ENCODE measurements at places on chromosomes 2 and 18.

DNA sequence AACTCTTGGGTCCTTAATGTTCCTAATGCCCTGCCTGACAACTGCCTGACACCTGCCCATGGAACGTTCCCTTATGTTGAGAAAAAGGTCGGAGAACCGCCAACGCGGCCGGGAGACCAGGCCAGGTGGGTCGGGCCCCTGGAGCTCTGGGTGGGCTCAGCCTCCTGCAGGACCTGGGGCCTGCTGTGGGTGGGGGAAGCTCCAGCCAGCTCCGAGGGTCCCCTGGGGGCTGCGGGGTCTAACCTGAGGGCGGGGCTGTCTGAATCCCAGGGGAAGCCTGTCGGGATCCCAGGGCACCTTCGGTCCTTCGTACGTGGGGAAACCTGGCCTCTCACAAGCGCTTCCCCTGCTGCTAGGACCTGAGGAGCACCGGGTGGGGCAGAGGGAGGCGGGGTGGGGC, 296.0 kb downstream of the NDUFA10 start:
- no peak for DNase-seq

- peak; percentile 47 for DNase-seq
Observed at GRCh38 chr2:64609227-64609941, 44.3 kb downstream of the SERTAD2 start.

DNA sequence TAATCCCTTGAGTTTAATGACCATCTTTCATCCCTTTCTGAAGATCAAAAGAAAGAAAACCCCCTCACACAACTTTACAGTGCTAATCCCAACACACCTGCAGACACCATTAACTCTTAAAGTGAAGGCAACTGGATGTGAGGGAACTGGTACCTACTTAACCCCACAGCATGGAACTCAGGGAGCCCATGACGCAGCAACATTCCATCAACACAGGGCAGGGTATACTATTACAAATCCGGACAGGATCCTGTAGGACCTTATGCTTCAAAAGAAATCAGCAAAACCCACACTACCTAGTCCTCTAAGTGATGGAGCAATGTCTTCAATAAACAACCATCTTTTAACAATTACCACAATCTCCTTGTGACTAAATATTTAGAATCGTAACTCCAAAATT, 78.6 kb downstream of the FARSB start:
- no peak for DNase-seq

DNA sequence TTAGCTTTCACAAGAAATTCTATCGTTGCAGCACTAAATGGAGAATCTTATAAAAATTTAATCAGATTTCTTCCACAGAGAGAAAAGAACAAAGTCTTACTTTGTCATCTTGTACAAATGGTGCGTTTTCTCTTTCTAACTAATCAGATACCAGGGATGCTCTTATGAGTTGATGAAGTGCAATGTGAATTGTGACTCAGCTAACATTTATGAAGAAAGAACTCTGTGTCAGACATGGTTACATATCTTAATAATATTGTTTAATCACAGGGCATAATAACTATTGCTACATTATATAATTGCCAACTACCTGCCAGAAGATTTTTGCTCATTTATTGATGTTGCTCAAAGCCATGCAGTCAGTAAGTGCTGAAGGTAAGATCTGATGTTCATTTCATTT, 465.0 kb downstream of the CCDC85A start:
- no peak for DNase-seq

DNA sequence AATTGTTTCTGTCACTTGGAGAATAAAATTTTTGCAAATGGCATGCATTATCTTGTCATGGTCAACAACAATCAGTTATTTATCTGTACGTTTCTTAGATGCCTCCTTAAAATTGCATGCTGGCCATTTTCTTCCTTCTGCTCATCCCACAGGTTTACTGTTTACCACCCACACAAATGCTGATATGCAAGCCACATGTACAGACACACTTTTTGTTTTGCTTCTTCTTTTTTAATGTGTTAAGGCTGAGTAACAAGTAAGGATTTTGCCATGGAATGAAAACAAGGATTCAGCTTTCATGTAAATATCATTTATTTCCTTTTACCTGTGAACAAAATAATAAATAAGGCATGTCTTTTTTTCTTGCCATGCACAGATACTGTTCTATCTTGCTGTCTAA, 1077.1 kb upstream of the ZEB2 start:
- DNase-seq = no peak

GRCh38 chr2:160558531-160558930, 64.9 kb upstream of the RBMS1 start:
- no peak for DNase-seq

DNA sequence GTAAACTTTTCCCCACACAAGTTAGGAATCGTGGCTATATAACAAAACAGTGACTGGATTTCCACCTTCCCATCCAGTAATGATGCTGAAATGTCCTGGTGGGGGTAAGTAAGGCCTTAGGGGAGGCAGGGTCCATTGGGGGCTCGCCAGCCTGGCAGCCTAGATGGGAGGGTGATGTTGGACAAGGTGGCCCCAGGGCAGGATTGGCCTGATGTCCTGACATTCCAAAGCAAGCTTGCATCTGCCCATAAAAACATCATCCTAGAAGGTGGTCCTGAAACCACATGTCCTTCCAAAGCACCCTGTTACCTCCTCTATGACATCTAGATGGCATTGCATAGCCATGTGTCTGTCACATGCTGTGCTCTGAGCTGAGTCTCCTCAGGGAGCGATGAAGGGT, 54.1 kb upstream of the RAB6C start:
- no peak for DNase-seq

DNA sequence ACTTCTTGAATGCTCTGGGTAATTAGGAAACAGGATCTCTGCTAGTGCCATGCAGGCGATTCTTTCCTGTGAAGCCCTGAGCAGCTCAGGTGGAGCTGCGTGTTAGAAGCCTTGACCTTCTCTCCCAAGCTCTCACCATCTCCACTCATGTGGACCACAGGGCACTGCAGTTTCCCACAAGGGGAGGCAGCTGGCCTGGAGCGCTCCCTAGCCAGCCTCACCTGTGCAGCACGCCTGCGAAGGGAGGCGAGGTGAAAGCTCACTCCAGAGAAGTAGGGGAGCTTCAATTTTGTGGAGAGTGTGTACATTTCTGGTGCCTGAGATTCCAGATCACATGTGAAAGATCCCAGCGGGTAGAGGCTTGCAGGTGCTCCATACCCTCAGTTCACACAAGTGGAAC, 11.1 kb upstream of the HES6 start:
- DNase-seq = no peak

- no peak for DNase-seq
Observed at GRCh38 chr2:240704651-240705050, 13.0 kb downstream of the AQP12A start.

DNA sequence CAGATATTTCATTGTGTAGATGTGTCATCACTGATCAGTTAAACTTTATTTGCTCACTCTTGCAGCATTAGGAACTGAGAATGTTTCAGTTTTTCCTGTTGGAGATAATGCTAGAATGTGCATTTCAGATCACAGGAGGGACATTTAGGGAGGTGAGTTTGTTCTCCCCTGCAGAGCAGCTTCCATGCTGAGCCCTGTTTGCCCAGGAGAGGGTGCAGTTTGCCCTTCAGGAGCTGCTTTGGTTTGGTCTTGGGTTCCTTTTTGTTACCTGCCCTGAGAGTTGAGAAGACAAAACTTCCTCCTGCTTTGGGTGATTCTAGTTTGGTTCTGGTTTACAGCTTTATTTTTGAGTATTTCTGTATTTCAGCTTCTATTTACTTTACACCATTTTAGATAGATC, 49.9 kb downstream of the DGKD start:
- DNase-seq = peak; percentile 44

DNA sequence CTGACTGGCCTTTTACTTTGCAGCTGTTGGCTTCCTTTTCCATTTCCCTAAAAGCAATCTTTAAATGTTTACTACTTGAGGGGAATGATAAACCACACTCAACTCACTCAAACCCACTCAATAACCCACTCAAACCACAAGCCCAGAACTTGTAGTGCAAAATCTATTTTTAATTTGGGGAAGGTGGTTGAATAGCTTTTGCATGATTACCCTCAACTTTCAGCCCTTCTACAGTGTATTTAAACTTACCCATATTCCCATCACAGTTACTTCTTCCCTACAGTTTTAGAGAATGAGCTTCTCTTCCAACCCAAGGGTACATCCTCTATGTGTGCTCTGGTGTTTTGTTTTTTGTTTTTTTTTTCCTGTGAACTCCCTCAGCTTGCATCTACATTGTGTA, 636.1 kb downstream of the TDRD15 start:
- no peak for DNase-seq

DNA sequence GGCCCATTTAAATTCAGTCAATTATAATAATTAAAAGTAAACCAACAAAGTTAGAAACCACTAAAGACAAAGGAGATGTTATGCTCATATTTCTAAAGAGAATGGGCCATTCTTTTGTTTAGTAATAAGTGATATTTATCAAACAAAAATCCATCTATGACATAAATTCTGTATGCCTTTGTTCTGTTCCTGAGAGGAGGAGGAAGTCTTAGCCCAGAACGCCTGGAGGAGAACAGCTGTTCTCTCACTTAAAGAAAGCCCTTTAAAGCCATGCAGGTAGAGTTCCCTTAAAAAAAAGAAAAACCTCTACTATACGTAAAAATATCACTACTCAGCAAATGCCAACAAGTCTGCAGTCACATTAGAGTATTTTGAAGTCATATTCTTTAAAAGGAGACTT, 15.5 kb downstream of the LAMA1 start:
- no peak for DNase-seq

- no peak for DNase-seq
Observed at GRCh38 chr2:75787532-75788132, 76.9 kb upstream of the GCFC2 start.

- DNase-seq = no peak
Observed at GRCh38 chr2:174247474-174248186, 702 bp downstream of the OLA1 start.

DNA sequence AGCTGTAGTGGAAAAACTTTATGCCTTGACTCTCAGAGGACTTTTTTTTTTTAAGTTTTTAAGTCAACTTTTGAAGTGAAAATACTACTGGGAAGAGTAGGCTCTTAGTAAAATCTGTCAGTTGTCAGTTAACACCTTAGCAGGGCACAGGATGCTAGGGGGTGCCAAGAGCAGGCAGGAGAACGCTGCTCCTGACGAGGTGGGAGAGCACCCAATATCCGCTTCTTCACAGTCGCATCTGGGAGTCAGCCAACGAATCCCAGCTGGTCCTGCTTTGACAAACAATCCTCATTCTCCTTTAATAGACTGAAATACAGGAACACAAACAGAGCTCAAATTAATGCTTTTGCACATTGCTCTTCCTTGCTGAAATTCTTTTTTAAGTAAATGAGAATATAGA, 709.5 kb upstream of the ACVR2A start:
- no peak for DNase-seq

GRCh38 chr2:232365621-232366321, 12.8 kb upstream of the ALPP start:
- no peak for DNase-seq

DNA sequence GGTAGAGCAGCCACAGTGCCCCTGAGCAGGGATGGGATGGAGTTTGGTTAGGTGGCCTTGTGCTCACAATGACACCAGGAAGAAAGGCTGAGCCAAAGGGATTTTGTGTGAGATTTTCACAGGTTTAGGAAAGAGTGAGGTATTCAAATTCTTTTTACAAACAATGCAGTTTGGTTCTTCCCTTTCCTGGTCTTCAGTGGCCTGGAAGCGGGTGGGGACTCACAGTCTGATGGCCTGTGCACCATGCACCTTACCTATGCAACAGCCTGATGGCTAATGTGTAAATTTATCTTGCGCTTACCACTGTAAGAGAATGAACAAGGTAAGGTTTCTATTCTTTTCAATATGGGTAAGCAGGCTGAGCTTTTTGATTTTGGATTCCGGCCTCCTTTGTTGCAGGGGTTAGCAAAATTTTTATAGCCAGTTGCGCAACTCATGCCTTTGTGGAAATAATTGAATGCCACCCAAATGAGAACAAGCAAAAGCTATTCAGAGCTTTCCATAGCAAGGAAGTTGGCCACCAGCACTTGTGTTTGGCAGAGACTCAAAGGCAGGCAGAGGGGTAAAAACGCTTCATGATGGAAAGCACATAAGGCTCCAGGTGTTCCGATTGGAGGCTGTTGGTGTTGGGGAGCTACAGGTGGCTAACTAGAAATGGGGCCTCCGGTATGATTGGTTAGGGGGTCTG, 23.8 kb upstream of the IL1R2 start:
- DNase-seq = no peak

DNA sequence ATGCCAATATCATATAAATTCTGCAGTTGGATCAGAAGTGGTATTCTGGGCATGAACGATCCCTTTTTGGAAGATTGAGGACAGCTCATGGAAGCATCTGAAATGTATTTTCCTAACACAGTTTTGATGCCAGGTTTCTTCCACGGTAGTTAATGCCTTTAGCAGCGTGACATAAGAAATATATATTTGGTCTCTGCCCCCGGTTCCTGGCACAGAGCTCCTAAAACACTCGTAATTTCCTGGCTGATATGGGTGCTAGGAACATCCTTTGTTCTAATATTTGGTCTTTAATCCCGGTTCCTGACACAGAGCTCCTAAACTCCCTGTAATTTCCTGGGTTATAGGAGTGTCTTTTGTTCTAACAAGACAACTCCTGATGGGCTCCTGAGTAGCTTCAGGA, 8.2 kb upstream of the CABLES1 start:
- DNase-seq = no peak

DNA sequence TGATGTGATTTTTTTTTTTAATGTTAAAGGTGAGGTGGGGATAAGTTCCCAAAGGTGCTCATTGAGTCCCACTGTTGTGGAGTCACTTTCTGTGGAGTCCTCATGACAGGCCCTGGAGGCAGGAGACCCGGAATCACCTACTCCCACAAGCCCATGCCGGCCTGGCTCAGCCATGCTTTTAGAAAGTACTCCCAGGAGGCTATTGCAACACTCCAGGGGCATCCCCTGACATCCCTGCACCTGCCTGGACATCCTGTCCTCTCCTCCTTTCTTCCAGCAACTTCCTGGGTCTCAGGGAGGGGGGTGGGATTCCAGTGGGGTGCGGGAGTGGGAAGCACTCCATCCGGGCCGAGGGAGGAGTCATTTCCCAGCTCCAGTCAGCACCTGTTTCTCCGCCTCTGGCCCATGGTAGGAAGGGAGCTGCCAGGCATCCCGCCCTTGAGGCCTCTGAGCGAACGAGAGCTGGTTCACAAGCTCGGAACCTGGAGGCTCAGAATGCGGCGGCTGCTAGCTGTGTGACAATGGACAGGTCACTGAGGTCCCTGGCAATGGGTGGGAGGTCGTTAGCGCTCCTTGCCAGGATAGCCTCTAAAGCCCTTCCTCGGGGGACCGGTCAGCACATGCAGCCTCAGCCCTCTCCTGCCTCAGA, 163.9 kb upstream of the ID2 start:
- no peak for DNase-seq

GRCh38 chr18:57440331-57441070, 5.3 kb downstream of the ONECUT2 start:
- DNase-seq = no peak

GRCh38 chr2:128623776-128624761, 305.4 kb upstream of the HS6ST1 start:
- no peak for DNase-seq

All from activated T-cell treated with anti-CD3 and anti-CD28 coated beads for 24 hours (primary cell).